WERI-Rb-1 (cell line): ENCODE measurements at places on chromosomes 5 and 9.

- no peak for DNase-seq
Observed at GRCh38 chr5:103410172-103410571, 151.6 kb downstream of the MACIR start.

DNA sequence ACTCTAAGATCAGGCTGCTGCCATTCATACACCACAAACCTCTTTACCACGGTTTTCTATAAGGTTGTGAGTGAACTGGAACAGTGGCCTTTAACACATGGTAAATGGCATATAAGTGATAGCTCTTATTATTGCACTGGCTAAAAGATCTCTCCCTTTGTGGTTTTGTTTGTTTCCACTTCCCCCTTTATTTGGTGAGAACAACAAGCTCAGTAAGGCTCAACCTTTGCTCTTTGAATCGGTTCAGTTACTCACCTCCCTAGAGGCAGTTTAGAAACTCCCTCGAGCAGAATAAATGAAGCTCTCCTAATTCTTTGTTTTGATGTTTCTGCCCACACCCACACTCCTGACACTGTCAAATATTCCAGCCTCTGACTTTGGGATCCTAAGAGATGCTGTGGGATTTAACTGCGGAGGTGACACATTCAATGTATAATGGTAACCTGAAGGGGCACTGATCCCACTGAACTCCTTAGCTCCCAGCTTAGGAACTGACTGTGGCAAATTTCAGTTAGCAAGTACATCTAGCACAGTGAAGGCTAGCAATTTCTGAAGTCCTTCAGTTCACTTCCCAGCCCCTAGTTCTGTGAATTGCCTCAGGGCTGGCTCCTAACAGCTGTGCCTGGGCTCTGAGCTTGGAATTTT is 22.5 kb upstream of the RAD23B start:
- no peak for DNase-seq

DNA sequence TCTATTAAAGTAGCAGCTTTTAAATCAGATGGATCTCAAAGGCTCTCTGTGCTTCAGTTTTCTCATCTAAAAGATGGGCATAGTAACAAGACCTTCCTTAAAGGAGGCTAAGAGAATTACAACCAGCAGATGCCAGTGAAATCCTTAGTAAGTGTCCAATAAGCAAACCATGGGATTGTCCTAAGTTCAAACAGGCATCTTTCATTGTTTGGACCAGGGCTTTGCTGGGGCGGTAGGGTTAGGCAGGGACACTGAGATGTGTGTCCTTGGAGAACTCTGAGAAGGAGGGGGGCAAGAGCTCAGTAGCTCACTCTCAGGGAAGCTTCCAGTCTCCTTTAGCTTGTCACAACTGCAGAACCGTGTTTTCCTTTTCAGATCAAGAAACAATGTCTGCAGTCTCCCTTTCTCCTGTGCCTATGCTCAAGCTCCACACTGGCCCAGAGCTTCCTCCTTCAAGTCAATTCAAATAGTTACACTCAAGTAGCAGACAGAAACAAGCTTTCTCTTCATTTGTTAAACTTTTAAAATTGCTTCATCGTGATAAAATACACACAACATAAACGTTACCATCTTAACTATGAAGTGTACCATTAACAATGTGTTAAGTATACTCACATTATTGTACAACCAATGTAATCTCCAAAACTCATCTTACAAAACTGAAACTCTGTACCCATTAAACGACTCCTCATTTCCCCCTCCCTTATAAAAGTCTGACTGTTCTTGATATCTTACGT is 216.2 kb downstream of the PIK3R1 start:
- peak; percentile 70 for DNase-seq

DNA sequence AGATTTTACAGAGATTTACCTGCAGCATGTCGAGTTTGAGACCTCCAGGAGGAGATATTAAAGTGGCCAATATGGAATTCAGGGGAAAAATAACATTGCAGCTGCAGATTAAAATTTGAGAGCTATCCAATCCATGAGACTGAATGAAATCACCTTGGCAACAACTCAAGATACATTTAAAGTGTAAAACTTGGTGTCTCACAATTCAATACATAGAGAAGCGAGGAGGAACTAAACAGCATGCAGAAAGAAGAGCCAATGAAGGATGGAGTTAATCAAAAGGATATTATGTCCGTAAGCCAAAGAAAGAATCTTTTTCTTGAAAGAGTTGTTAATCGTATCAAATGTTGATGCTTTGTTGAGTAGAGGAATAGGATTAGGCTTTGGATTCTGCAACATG is 455.1 kb downstream of the CDH18 start:
- DNase-seq, result no peak

DNA sequence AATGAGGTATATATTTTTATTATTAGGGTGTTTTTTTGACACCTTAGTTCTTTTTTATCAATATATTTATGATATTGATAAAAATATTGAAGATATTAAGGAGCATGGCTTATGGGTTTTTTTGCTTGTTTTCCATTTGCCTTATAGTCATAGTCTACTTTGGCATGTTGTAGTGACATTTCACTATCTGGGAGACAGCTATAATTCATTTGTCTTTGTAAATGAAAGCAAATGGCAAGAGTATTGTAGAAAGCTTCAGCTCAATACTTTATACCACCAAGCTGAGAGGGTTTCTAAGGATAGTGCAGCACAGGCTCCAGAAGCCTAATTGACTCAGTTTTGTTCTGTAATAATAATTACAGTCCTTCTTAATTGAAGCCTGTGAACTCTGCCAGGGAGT is 1182.3 kb downstream of the EFNA5 start:
- no peak for DNase-seq

- DNase-seq, result peak; percentile 29
Observed at GRCh38 chr9:111037708-111038330, 451 bp downstream of the LPAR1 start.

DNA sequence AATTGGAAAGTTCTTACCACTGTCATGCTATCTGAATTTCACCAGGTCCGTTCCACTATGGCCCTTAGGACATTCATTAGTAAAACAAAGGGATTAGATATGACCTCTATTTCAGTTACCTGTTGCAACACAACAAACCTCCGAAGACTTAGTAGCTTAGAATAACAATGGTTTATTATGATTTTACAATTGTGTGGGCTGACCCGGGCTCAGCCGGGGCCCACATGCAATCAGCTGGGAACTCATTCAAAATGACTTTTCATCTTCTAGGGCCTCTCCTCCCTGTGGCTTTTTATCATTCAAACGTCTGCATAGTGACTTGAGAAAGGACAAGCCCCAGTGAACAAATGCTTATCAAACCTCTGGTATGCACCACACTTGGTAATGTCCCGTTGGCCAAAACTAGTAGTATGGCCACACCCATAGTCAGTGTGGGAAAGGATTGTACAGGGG is 2.3 kb upstream of the FBXW11 start:
- DNase-seq, result no peak

DNA sequence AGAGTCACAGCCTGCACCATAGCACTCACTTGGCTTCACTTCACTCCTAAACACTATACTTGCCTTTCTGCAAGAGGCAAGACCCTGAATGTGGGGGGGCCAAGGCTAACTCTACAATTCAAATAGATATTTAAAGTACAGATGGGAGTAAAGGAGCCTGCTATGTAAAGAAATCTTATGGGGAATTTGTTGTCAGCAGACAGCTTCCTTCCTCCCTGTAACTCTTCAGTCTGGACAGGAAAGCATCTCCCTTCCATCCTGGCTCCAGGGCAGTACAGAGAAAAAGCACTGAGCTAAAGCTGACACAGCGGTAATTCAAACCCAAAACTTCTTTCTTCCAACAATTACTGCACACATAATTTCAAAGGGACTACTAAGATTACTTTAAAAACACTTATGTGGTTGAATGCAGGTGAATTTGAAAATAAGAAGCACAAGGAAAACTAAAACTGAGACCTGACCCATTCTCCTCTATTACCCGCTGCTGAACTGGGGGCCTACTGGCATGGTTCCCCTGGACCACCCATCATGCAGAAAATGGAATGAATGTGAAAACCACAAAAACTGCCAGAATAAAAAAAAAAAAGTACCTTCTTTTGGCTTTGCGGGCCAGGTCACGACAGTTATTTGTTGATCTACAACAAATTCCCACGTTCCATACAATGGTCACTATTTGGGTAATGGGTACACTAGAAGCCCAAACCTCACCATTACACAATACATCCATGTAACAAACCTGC is 13.4 kb downstream of the VDAC1 start:
- DNase-seq, result no peak
